ENCODE measurements at places on chromosomes 11 and 22.

DNA sequence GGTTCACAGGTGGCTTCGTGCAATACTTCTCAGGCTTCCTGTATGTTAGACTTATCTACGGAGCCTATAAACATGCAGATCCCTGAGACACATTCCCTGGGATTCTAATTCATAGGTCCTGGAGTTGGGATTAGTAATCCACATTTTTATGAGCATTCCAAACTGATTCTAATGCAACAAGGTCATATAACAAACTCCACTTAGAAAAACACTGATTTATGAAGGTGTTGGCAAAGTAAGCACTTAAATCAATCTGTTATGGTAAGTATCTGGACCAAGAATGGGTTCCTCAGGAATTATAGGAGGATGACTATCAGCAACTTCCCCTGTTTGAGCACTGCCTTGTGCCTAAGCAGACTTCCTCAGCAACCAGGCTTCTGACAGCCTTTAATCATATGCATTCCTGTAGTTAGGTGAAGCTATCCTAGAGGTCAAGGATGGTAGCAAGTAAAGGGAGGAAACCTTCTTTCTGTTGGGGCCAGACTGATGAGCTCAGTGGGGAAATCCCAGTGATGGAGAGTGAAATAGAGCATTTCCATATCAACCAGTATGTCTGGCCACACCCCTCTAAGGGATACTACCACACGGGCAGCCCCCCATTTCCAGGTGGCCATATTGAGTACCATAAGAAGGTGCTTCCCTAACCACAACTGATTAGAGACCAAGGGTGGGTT, 89.6 kb downstream of the RASSF10 start:
- DNase-seq: no peak

- no peak for DNase-seq
Measured at GRCh38 chr11:68690671-68691401, 6.5 kb downstream of the GAL start.

GRCh38 chr22:35660291-35661127, 12.3 kb downstream of the APOL6 start:
- peak; percentile 44 for DNase-seq

GRCh38 chr11:34620820-34621792, at the start of gene EHF:
Gene EHF (plus strand): TSS chr11:34621093. CDS start chr11:34642631, 21,538 bp downstream.
- DNase-seq: no peak

- DNase-seq: no peak
Measured at GRCh38 chr11:128021349-128022006, 565.9 kb downstream of the ETS1 start.

DNA sequence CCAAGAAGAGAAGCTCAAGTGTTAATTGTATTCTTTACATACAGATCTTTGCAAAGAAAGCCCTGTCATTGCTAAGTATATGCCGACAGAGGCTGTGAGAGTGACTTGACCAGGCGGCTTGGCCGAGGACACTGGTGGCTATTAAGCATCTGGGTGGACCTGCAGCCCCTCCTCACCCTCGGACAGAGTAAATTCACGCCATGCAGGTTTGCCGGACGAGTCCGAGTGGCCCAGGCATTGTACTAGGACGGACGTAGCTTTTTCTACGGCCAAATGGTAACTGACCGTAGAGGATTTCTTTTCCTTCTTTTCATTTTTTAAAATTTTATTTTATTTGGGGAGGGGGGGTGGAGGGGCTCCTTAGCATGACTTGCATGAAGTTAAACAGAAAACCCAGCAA, 47.0 kb downstream of the KCNC1 start:
- no peak for DNase-seq

- no peak for DNase-seq
Measured at GRCh38 chr11:15955595-15955994, 400.8 kb downstream of the SOX6 start.

DNA sequence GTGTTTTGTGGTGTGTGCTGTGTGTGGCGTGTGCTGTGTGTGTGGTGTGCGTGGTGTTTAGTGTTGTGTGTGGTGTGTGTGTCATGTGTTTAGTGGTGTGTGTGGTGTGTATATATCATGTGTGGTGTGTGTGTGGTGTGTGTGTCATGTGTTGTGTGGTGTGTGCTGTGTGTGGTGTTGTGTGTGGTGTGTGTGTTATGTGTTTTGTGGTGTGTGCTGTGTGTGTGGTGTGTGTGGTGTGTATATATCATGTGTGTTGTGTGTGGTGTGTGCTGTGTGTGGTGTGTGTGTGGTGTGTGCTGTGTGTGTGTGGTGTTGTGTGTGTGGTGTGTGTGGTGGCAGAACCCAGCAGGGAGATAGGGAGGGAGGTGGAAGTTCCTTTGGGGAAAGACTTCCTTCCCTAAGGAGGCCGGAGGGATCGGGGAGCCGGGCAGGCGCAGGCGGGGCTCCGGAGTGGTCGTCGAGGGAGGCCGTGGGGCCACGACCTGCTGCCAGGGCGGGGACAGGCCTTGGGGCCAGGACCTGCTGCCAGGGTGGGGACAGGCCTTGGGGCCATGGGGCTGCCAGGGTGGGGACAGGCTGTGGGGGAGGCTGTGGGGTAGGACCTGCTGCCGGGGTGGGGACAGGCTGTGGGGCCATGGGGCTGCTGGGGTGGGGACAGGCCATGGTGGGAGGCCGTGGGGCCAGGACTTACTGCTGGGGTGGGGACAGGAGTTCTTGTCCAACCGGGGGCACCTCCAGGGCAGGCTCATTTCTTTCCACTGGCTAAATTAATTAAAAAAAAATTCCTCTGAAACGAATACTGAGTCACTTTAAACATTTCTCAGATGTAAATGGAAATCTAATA, 15.2 kb downstream of the PIM3 start:
- no peak for DNase-seq

- no peak for DNase-seq
Measured at GRCh38 chr11:33875621-33876294, 16.1 kb downstream of the LMO2 start.

- DNase-seq: no peak
Measured at GRCh38 chr11:6351782-6352382, 31.6 kb upstream of the CAVIN3 start.
